ENCODE measurements at places on chromosomes 13 and 19. TPM values are rescaled to one million over a fixed set of nuclear protein-coding genes. Genes with fewer than 3 reads are reported as not detected.

GRCh38 chr13:46296921-46297320, 85.2 kb downstream of the LRRC63 start:
- H3K36me3 ChIP-seq, result no peaks in the 10 kb centered on the region
- no peak overlapping the region for H3K4me3 ChIP-seq
- H3K4me1 ChIP-seq, result no peaks in the 10 kb centered on the region
- H3K27me3 ChIP-seq, result no peaks in the 10 kb centered on the region

- no peaks in the 10 kb centered on the region for H3K36me3 ChIP-seq
- no peak overlapping the region for H3K4me3 ChIP-seq
- no peak overlapping the region for H3K27ac ChIP-seq
These were observed 7.1 kb downstream of the CRLF1 start for GRCh38 chr19:18599485-18599884.

DNA sequence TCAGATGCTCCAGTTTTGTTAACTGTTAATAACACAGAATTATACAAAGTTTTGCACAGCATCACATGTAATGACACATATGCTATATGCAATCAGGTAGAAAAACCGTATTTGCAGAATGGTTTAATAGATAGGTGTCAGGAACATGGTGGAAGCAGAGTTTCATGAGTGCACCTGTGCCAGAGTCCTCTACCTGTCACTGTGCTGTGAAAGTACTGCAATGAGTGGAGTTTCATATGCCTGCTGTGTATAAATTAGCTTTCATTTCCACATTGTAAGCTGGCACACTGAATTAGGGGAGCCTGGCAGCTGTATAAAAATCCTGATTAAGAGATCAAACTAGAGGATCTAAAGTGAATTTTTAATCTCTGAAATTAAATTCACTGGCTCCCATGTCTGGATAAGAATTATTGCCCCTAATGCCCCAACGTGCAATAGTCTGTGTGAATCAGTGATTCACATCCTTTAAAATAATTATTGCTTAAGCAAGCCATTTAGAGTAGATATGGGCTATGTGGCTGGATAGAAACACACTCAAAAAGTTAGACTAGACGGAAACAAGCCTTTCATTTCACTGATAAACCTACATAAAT, 8.5 kb upstream of the EEF1AKMT1 start:
- no peak overlapping the region for H3K4me3 ChIP-seq
- no peak for DNase-seq
- H3K27me3 ChIP-seq, result no peaks in the 10 kb centered on the region

Gene KLF2
- 18.7 TPM for total RNA-seq

DNA sequence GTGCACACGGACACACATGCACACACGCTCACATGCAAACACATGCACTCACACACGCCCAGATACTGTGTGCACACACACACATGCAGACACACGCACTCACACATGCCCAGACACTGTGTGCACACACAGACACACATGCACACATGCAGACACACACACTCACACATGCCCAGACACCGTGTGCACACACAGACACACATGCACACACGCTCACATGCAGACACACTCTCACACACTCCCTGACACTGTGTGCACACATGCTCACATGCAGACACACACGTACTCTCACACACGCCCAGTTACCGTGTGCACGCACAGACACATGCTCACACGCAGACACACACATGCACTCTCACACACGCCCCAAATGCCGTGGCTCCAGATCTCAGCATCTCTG, 137.2 kb upstream of the MCF2L start:
- H3K4me1 ChIP-seq, result no peaks in the 10 kb centered on the region
- no peaks in the 10 kb centered on the region for H3K27me3 ChIP-seq
- H3K36me3 ChIP-seq, result no peaks in the 10 kb centered on the region
- H3K4me3 ChIP-seq, result no peak overlapping the region

DNA sequence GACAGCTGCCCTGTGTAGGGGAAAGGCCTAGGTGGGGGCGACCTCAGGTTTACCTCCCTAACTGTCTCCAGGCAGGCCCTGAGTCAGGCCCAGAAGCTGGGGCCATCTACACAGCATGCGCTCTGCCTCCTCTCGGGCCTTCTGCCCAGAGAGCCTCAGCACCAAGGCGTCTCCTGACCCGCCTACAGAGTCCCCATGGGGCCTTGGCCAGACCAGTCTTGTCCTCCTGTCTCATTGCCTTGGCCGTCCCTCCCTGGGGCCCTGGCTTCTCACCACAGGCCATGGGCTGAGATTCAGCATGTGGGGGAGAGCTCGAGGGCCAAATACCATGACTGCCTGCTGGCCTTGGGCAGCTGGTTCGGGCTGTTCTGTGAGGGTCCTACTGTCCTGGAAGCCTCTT, 59.0 kb downstream of the SMARCA4 start:
- no peak for DNase-seq
- no peaks in the 10 kb centered on the region for H3K4me1 ChIP-seq
- H3K27me3 ChIP-seq, result no peaks in the 10 kb centered on the region
- H3K27ac ChIP-seq, result no peak overlapping the region

Gene CA11
- 1.4 TPM for total RNA-seq

Gene FLT1
- total RNA-seq, result 4.7 TPM

GRCh38 chr19:11204943-11205349, 7.6 kb upstream of the KANK2 start:
- no peaks in the 10 kb centered on the region for H3K4me1 ChIP-seq
- H3K4me3 ChIP-seq, result no peak overlapping the region
- no peak for DNase-seq
- no peaks in the 10 kb centered on the region for H3K36me3 ChIP-seq

DNA sequence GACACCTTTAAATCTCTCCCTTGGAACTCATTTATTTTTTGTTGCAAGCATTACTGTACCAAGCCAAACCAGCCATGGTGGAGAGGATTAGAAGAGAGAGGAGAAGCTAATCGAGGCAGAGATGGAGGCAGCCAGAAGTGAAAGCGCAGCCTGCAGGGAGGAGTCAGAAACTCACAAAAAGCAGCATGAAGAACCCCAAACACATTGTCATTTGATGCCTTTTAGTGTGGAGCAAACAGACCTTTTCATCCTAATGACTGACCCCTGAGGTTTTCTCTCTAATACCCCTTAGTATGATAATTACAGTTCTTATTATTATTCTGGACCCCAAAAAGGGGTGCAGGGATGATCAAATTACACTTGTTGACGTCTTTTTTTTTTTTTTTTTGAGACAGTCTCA, 62.5 kb downstream of the TNFRSF19 start:
- no peak overlapping the region for H3K4me3 ChIP-seq
- no peaks in the 10 kb centered on the region for H3K4me1 ChIP-seq
- H3K27me3 ChIP-seq, result no peaks in the 10 kb centered on the region

Gene ZBTB32
- 0.32 TPM for total RNA-seq

DNA sequence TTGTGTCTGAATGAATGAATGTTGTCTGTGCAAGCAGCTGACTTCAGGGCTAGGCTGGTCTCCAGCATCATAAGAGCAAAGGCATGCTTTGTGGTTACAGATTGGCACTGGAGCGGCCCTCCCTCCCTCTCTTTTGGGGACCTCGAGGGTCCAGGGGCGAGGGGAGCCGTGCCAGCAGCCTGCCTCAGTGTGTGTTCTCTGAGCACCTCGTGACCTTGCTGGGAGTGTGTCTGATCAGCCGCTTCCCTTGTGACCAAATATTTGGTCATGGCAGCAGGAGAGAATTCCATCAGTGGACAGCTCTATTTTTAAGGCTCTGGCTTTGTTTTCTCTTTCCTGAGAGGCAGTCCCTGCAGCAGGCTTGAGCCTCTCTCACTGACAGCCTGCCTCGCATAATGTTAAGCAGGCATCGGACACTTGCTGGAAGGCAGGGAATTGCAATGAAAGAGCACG, 329.7 kb downstream of the UQCRFS1 start:
- H3K36me3 ChIP-seq, result no peaks in the 10 kb centered on the region
- no peak overlapping the region for H3K4me3 ChIP-seq
- no peaks in the 10 kb centered on the region for H3K27me3 ChIP-seq
- DNase-seq, result no peak
- no peak overlapping the region for H3K27ac ChIP-seq

- peaks cover 25% of the 10 kb centered on the region for H3K27me3 ChIP-seq
- no peaks in the 10 kb centered on the region for H3K36me3 ChIP-seq
- H3K4me1 ChIP-seq, result peaks cover 7% of the 10 kb centered on the region
- H3K4me3 ChIP-seq, result no peak overlapping the region
These were observed 4.4 kb downstream of the CILP2 start for GRCh38 chr19:19542507-19542906.

Gene C1QTNF9B
- total RNA-seq, result 0.27 TPM

DNA sequence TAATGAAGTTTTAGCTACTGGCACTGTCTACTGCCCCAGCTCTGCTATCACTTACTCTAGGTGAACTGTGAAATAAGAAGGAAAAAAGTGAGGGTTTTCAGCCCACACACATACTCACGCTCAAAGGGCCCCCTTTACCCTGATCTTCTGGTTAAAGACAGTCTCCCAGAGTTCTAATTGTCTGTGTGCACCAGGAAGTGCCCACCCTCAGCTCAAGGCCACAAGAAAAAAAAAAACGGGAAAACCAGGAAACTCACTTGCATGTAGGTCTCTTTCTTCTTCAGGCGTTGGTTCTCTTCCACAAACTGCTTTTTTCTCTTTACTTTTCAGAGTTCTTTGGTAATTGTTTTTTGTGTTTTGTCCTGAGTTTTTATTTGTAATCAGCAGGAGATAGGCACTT, 22.1 kb downstream of the RAP2A start:
- no peaks in the 10 kb centered on the region for H3K27me3 ChIP-seq
- no peaks in the 10 kb centered on the region for H3K4me1 ChIP-seq
- DNase-seq, result no peak

Gene SHISA7
- total RNA-seq, result not detected

DNA sequence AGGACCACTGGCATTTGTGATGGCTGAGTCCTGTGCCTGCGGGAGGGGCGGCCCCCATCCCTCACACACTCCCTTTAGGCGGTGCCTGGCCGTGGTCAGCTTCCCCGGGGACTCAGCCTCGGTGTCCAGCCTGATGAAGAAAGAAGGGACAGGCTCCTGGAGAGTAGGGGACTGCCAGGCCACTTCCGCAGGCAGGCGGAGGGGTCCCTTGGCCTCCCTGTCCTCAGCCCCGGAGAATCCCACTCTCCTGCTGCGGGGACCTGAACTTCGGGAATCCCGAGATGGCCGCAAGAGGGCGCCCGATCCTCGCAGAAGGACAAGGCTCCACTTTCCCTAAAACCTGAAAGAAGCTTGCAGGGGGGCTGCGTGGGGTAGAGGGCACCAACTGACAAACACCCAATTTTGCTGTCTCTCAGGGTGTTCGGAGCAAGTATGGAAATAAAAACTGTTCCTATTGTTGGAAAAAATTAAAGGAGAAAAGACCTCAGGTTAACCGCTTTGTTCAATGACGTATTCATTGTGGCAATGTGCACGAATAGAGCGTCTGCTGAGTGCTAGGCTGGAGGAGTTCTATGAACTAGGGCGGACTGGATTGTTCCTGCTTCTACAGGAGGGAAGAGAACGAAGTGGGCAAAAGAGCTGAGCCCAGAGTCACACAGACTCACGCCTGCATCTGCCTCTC, 297.3 kb downstream of the ZNF536 start:
- no peaks in the 10 kb centered on the region for H3K4me1 ChIP-seq
- no peaks in the 10 kb centered on the region for H3K36me3 ChIP-seq
- H3K27ac ChIP-seq, result no peak overlapping the region
- H3K4me3 ChIP-seq, result no peak overlapping the region

GRCh38 chr13:112895521-112896465, 73.2 kb upstream of the MCF2L start:
- peaks cover 12% of the 10 kb centered on the region for H3K27me3 ChIP-seq
- peaks cover 17% of the 10 kb centered on the region for H3K4me1 ChIP-seq
- no peak overlapping the region for H3K27ac ChIP-seq
- no peak overlapping the region for H3K4me3 ChIP-seq
- H3K36me3 ChIP-seq, result no peaks in the 10 kb centered on the region
- no peak for DNase-seq

Gene MIA
- total RNA-seq, result 1.0 TPM

- H3K27me3 ChIP-seq, result no peaks in the 10 kb centered on the region
- DNase-seq, result no peak
- H3K4me3 ChIP-seq, result no peak overlapping the region
- H3K36me3 ChIP-seq, result no peaks in the 10 kb centered on the region
These were observed 36.2 kb upstream of the ATP12A start for GRCh38 chr13:24644036-24644435.

DNA sequence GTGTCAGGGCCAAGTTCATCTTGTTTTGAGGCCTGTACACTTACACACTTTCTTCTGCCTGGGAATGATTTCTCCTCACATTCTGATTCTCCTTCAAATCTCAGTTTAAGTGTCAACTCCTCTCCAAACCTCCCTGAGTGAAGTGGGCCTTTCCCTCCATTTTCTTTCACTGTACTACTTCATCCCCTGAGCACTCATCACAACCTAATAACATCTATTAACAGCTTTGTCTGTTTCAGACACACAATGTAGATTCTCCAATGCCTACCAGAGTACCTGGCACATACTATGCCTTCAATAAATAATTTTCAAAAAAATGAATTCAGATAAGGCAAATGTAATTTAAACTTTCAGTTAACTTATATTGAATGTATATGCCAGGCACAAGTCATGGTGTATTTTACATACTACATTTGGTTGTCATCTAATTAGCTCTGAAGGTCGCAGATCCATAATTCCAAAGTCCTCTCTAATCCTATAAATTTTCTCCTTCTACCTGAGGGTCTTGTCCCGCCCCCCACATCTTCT, 357 bp upstream of the COG6 start:
- no peak for DNase-seq
- H3K27me3 ChIP-seq, result no peaks in the 10 kb centered on the region
- no peaks in the 10 kb centered on the region for H3K36me3 ChIP-seq
- peak overlapping the region; percentile 98 for H3K4me3 ChIP-seq
- no peaks in the 10 kb centered on the region for H3K4me1 ChIP-seq
- peak overlapping the region; percentile 38 for H3K27ac ChIP-seq

Gene TBXA2R
- 1.5 TPM for total RNA-seq

DNA sequence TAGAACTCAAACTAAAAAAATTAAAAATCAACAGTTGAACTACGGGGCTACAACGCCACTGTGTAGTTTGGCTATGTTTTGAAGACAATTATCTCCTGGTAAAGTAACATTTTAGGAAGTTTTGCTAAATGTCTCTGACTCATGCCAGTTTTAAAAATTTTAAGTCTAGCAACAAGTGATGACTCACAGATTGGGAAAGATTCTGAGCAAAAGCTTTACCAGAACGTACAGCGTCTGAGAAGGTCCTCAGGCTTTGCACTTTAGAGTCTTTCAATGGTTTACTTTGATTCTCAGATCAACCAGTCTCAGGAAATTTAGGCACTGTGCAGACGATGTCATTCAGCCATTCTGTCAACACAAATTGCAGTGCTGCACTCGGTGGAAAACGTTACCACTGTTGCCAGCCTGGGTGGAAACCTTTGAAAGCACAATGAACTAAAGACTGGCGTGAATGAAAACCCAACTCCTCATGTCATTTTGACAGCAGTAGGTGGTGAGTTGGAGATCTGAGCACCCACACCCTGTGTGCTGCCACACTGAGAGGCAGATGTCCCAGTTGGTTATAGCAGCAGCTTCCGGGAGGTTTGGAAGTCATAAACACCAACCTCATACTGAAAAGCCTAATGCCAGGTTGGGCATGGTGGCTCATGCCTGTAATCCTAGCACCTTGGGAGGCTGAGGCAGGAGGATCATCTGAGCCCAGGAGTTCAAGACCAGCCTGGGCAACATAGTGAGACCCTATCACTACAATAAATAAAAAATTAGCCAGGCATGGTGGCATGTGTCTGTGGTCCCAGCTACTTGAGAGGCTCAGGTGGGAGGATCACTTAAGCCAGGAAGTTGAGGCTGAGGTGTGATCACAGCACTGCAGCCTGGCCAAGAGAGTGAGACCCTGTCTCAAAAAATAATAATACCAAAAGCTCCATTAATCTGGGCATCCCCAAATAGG, 6.3 kb upstream of the WTIP start:
- H3K4me3 ChIP-seq, result no peak overlapping the region
- H3K36me3 ChIP-seq, result peaks cover 5% of the 10 kb centered on the region
- H3K27me3 ChIP-seq, result no peaks in the 10 kb centered on the region
- no peak for DNase-seq
- no peak overlapping the region for H3K27ac ChIP-seq
- H3K4me1 ChIP-seq, result no peaks in the 10 kb centered on the region

Gene LENG1
- total RNA-seq, result 8.1 TPM

Measured in colonic mucosa (tissue), 4 donors.